ENCODE measurements at places on chromosomes 7 and 10.
A peak's percentile ranks its signal among the peaks of the same experiment; 100 is the strongest.

DNA sequence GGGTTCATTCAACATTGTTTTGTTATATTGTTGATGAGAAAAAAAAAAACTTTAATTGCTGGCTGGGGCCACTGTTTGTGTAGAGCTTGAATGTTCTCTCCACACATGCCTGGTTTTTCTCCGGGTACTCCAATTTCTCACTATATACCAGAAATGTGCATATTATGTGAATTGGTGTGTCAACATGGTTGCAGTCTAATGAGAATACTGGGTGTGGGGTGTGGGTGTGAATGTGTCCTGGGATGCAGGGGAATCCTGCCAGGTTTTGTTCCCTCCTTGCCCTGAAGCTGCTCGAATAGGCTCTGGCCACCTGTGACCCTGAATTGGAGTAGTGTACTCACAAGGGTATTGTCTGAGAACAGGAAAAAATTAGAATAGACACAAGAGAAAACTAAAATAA is 81.4 kb downstream of the VIM start:
- ATAC-seq, result no peak

DNA sequence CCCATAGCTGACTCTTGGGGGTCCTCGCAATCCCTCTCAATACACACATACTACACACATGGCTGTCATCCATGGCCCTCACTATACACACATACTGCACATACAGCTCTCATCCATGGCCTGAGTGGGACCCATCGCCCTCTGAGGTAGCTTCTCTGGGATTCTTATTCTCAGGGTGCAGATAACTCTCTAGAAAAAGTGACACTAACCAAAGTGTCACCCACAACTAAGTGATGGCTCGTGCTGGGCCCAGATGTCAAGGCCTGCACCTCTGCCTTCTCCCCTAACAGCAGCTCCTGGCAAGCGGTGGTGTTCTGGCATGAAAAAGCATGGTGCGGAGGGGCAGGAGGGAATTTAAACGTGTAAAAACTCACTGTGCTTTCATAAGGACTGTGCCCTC is 62.7 kb upstream of the ZPBP start:
- no peak for ATAC-seq

GRCh38 chr7:26398427-26398755 is 106.7 kb downstream of the SNX10 start:
- ATAC-seq, result peak; percentile 85

DNA sequence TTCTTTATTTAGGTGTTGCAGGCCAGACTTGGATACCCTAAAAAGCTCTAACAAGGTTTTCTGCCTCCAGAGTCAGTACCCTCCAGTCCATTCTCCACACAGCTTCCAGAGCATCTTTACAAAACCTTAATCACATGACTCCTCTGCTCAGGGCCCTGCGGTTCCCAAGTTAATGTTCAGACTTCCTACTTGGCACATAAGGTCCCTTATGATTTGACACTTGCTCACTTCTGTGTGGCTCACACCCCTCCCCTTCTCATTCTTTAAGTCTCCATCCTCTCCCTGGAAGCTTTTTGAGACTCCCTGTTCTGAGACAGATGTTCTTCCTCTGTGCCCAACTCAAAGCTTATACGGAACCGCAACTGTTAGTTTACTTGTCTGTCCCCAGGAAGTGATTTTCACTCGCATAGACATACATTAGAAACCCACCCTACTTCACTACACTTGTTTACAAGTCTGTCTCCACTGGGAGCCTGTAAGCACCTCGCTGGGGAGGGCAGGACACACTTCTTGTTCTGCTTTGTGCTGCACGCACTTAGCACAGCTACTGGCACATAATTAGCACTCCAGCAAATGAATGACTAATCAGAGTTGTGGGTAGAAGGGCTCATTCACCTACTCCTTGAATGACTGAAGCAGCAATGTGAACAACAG is 154.3 kb upstream of the LAMB4 start:
- peak; percentile 71 for ATAC-seq

DNA sequence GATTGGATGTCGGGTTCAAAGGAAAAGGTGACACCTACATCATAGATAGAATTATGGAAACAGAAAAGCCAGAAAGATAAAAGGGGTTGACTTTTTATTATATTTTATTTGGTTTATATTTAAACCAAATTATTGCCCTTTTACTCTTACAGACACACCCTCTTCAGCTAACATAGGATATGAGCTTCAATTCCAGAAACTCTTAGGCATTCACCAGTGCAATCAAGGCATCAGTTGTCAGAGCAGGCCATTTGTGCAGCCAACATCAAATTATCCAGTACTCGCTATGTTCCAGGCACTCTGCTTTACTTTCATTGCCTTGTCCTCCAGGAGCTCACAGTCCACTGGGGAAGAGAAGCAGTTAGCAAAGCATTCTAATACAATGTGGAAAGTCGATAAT is 347.5 kb downstream of the TFEC start:
- ATAC-seq, result no peak

DNA sequence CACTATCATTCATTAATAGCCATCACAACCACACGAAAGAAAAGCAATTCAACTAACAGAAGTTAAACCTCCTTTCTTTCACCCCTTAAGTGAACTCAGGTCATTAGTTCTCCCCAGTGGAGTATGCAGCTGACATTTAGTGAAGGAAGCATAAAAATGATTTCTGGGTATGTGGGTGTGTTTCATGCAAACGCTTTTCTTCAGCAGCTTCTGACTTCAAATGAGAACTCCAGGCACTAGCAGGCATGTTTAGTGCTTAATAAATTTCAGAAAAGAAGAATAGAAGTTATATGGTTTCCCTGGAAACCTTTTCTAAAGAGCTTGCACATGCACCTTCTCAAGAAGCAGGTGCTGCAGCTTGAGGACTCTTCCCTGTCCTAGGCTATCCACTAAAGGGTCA is 62.5 kb downstream of the PIK3CG start:
- ATAC-seq, result no peak

DNA sequence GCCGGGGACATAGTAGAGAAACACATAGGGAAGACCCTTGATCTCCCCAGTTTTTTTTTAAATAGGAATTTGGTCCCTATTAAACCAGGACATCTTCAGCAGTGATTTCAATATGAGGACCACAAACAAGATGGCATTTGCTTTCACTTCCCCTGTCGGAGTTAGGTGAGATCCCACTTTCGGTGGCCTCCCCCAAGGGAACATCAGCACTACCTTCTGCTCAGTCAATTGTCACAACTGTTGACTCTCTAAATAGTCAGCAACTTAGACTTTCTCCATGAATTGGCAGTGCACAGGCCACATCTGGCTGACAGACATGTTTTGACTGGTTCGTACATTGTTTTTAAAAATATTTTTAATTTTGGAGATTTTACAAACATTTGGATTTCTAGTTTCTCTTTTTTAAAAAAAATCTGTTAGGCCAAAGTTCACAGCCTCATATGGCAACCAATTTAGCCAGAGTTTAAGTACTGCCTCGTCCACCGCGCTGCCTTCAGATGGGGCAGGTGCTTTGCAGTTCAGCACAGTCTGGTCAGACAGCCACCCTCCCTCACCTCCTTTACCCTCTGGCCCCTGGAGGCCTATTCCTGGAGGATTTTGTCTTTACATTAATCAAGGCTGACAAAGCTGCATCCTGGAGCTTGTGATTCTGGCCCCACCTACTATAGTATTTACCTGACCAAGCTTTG is 139.2 kb upstream of the PRR15 start:
- peak; percentile 75 for ATAC-seq

GRCh38 chr10:76922666-76923065 is 714.9 kb downstream of the KCNMA1 start:
- no peak for ATAC-seq

DNA sequence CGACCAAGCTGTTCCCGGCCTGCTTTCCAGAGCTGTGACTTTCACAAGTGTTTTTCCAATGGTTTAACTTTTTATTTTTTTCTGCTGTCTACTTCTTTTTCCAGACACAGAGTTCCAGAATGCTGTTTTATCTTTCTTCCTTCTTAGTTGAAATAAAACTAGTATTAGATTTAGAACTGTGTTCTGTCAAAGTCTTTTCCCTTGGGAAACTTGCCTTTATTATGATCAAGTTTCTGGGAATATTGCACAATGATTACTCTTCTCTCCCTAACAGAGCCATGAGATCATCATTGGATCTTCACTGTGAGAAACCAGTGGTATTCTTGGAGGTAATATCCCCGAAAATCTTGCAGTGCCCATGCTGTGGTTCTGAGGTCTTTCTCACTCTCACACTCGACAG is 104.9 kb upstream of the KCND2 start:
- ATAC-seq, result no peak

- no peak for ATAC-seq
Measured at GRCh38 chr7:10239695-10240345, 733.9 kb upstream of the PHF14 start.

DNA sequence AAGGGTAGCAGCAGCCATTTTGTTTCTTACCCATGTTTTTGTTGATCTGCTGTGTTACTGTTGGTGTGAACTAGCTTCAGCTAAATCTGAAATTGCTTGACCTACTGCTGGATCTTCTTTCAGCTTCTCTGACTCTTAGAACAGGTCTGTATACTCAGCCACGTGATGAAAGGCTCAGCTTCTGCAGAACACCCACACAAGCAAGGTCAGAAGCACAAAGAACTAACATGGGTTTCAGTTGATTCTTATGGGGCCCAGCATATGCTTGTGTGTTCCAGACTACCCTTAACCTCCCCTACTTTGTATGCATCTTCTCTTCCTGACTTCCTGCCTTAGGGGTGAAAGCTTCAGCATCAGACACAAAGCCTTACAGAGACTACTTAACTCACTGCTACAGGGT is 186.8 kb downstream of the HGF start:
- no peak for ATAC-seq

- ATAC-seq, result no peak
Measured at GRCh38 chr10:133530506-133530905, 3.3 kb downstream of the CYP2E1 start.

DNA sequence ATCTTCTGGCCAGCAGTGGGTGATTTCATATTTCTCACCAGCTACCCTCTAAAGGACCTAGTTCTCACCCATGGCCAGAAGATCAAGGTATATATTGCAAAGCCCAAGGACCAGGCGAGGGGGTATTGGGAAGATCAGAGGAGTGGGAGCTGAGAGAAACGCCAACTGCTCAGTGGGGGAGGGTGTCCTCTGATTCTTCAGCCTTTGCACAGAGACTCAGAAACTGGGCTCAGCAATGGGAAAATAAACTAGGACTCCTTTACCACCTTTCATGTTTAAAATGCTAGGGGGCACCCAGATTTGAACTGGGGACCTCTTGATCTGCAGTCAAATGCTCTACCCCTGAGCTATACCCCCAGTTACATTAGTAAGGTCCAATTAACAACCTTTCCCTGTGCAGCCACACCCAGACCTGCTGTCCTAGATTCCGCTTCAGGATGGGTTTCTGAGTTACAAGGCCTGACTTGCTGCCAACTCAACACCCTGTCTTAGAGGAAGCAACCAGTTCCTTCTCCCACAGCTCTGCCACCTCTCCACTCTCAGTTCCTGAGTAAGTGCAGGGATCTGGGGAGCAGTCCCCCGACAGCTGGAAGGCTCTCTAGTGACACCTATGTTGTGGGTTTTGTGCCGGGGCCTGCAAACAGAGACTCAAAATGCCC is 93.5 kb downstream of the ZNF783 start:
- no peak for ATAC-seq

DNA sequence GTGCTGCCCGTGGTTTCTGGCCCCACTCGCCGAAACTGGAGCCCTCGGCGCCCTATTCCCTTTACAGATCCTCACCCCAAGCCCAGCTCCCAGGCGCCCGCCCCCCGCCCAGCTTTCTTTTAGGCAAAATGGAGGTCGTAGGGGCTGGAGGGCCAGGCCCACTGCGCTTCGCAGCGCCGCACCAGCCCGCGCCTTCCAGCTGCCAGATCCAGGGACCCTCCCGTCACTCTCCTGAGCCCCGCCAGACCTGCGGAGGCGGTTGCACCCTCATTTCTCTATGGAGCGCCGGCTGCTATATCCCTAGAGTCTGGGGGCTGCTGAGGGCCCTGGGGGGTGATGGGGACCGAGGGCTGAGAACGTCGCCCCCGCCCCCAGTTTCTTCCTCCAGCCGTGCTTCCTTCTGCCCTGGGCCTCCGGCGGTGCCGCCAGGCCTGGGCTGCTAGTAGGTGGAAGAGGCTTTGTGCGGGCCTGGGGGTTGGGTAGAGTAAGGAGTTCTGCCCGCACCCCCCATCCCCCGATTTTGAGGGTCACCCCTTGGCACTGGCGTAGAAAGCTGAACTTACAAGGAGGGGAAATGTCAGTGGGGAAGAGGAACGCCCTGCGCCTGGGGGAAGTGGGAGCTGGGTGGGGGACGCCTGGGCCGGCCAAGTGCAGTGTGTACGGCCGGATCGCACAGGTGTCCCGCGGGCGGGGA is 1.0 kb downstream of the GNB2 start:
- ATAC-seq, result no peak

- ATAC-seq, result no peak
Measured at GRCh38 chr10:122466951-122467381, 5.6 kb downstream of the HTRA1 start.

DNA sequence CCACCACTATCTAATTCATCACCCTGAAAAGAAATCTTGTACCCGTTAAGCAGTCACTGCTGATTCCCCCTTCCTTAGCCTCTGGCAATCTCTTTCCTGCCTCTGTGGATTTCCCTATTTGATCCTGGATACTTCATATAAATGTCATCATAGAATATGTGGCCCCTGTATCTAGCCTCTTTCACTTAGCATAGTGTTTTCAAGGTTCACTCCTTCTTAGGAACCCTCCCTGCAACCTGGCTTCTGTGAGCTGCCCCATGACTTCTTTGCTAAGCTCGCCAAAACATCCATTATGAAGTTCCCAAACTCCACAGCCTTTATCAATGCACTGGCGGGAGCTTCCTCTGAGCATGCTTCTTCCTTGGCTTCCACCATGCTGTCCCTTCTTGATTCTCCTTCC is 70.8 kb upstream of the PDZD8 start:
- ATAC-seq, result no peak

- no peak for ATAC-seq
Measured at GRCh38 chr10:84478151-84478550, 149.8 kb downstream of the CCSER2 start.

DNA sequence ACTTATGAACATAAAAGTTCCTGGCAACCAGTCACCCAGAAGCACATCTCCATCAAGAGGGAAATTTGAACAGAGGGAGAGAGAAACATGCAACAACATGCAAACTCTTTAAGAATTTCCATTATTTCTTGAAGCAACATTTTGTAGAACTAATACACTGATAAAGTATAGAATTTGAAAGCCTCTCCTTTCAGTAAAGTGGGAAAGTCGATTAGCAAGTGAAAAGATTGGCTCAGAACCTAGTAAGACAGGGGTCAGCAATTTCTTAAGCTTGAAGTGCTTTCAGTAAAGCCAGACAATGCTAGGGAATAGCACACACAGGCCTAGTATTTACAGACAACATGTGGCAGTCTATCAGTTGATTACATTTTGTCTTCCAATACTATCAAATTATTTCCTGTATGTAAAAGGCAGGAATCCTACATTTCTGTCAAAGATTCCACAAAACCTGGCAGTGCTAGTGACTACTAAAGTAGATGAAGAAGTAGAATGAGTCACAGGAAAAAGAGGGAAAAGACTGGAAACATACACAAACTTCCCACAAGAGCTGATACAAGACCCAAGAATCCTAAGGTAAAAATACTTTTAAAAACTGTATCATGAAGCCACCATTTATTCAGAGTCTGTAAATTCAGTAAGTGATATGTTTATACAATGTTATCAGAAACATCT is 25.2 kb downstream of the DNAJC1 start:
- no peak for ATAC-seq

- ATAC-seq, result peak; percentile 64
Measured at GRCh38 chr7:141184532-141185190, 110.8 kb downstream of the TMEM178B start.

Measured in stimulated activated memory B cell treated with anti-CD40 and anti-IgM and Interleukin-4, amounts not matched to agents 10 μg/mL and 1 μg/mL and 100 μg/mL, for 72 hours (primary cell).